ENCODE measurements at places on chromosomes 6 and 20.

GRCh38 chr6:136656121-136656520 lies 105.9 kb upstream of the MAP7 start:
- DNase-seq, result no peak

DNA sequence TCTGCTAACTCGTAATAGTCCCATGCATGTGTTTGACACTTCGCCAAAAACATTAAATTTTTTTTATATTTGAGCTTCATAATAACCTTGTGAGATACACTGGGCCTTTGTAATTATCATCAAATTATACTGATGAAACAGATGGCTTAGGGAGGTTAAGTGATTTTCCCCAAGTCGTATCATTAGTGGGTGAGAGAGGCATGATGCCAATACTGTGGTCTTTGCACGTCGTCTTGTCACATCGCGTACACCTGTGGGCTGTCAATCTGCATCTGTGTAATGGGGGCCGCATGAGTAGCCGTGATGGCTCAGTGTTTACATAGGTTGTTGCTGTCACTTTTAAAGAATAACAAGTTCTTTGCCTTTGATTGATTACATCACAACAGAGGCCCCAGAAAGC lies 1.7 kb downstream of the PRL start:
- DNase-seq, result no peak

DNA sequence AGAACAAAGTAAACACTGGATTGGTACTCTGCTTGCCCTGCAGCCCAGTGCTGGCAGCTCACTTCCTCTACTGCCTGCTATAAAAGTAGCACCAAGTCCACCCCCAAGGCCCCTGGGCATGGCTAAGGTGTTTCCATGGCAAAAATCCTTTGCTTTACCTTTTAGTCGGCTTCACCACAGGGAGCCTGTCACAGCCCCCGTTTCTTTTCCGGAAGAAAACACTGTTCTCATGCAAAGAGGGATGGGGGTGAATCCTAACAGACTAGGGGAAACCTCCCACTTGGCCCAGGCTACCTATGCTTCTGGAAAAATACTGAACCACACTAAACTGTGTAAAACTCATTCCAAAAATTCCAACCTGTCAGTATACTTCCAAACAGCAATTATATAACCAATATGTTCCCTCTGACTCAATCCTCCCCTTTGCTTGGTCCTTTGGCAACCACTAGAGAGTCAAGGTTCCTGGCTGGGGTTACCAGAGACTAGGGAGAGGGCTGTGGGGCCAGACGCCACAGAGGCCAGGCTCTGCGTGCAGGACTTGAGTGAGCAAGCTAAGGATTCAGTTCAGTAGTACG lies 16.1 kb downstream of the PPIL1 start:
- no peak for DNase-seq

GRCh38 chr6:122248844-122249243 lies 150.6 kb upstream of the HSF2 start:
- DNase-seq, result no peak

GRCh38 chr6:32189069-32189741 lies 797 bp downstream of the PBX2 start:
- DNase-seq, result no peak

DNA sequence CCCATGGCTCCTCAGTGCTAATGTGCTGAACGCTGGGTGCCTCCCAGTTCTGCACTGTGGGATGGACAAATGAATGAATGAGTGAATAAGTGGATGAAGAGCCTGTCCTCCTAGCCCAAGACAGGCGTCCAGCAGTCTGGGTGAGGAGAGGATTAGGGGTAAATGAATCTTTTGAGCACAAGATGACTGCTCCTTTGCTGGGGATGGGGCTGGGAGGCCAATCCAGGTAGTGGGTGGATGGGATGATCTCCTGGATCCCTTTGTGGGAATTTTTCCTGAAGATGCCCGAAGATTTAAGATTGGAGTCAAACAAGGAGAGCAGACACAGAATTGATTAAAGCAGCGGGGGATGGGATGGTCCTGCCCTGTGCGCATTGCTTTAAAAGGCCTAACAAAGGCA lies 65.3 kb upstream of the MLN start:
- DNase-seq, result no peak

GRCh38 chr6:47650553-47651432 lies 47.6 kb upstream of the ADGRF4 start:
- DNase-seq, result no peak

DNA sequence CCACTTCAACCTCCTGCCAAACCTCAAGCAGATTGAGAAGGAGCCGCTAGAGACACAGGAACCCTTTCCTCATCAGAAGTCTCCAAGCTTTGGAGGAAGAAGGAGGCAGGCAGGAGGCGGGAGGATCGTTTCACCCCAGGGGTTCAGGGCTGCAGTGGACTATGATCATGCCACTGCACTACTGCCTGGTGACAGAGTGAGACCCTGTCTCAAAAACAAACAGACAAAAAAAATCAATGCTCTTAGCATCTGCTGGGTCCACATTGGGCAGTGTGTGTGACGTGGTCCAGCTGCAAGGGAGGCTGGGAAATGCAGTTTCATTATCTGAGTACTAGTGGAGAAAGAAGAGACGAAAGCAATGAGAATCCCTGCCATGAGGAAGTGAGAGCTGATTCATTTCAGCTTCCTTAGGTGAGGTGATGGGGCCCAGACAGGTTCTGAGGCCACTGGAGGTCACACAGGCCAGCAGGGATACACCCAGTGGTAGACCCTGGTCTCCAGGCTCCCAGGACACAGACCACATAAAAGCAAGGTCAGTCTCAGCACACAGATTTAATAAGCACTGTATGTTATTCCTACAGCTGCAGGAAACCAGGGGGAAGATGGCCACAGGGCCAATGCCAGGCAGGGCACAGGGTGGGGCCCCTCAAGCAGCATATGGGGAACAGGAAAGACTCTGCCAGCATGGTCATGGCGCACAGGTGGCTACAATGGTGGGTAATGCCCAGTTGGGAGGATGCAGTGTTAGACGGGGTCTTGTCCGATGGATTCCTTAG lies 4.3 kb downstream of the GFRA4 start:
- DNase-seq, result peak; percentile 53

DNA sequence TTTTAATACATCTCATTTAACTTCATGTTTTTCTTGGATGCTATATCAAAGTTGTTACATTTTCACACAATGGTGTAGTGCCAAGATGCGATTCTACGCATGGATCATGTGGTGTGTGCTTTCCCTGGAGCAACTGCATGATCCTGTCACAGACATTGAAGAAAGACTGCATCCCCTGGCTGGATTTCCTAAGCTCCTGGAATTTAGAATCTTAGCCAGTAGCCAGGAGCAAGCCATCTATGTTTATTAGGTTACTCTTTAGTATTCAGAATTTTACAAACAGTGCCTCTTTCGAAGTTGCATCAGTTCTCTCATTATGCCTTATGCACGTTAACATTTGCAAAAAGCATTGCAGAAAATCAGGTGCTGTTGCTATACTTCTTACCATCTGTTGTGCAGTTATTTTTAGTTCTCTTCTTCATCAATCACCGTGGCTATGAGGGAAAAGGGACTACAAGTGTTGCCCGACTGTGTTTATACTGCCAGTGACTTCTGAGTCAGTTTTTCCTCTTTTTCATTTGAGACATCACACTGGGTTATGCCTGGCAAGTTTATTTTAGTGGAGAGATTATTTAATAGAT lies 584.2 kb downstream of the BCKDHB start:
- no peak for DNase-seq

DNA sequence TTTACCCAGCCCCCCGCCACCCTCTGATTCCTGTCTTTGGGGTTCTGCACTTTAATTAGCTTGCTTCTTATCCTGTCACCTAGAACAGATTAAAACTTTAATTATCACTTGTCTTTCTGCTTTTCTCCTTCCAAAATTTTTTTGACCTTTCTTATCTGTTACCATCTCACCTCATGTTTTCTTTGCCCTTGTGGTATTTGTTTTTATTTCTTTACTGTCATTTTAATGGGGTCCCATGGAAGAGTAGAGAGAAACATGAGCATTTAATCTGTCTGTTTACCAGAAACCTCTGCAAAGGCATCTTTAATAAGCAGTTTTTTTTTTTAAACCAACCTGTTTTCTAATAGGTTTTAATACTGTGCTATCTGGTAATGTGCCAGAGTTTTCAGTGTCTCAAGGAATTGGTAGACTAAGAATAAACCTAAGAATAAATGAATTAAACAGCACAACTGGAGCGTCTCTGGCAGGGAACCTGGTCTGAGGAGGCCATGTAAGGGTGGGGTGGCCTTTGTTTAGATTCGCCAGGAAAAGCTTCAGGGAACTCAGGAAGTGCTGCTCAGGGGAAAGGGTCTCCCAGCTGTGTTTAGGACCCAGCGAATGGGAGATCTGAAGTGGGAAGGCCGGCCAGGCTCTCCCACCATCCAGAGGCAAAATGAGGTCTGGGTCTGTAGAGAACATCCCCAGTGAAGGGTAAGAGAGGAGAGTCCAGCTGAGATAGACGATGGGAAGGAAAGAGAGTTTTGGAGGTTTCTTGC lies 69.8 kb downstream of the ARID1B start:
- DNase-seq, result no peak

DNA sequence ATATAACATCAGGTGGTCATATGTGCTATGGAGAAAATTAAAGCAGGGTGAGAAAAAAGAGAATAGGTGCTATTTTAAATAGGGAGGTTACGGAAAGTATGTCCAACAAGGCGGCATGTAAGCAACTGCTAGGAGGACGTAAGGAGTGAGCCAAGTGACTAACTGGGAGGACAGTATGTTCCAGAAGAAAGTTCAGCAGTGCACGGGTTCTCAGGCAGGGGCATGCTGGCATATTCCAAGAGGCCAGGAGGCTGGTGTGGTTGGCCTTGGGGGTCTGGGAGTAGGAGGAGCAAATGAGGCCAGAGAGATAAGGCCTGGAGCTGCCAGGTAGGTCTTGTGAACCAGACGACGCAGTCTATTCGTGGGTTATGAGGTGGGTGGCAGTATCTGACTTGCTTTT lies 112.4 kb downstream of the ARMC2 start:
- no peak for DNase-seq
